ENCODE measurements at places on chromosomes 7 and 10.

GRCh38 chr10:97037365-97038361 is 148.1 kb downstream of the SLIT1 start:
- peak; percentile 64 for DNase-seq

- no peak for DNase-seq
These were observed 165.7 kb upstream of the GNAI1 start for GRCh38 chr7:79968894-79969293.

- DNase-seq: no peak
These were observed 171.1 kb downstream of the ADRA2A start for GRCh38 chr10:111247781-111248389.

- no peak for DNase-seq
These were observed 16.0 kb downstream of the DENND2A start for GRCh38 chr7:140624392-140625191.

- DNase-seq: no peak
These were observed 27.3 kb upstream of the CYP3A5 start for GRCh38 chr7:99707096-99707495.

- no peak for DNase-seq
These were observed 320.3 kb downstream of the SFMBT2 start for GRCh38 chr10:7090529-7090928.

DNA sequence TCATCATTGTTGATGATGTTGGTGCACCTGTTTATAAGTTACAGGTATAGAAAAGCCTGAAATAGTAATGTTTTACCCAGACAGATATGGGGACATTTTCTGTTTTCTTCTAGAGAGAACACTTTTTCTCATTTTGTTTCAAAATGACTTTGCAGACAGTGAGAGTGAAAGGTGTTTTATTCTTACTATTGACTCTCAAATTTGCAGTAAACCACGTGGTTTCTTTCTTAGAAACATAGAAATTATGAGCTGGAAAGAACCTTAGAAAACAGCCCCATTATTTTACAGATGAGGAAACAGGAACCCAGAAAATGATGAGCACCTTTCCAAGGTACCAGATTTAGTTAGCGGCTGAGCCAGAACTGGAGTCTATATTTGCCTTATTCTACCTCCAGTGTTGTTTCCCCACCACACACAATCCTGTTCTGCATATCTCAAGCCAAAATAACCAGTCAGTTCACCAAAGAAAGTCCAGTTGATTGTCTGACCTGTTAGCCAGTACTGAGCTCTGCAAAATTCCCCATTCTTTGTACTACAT is 138.9 kb upstream of the AHR start:
- no peak for DNase-seq

DNA sequence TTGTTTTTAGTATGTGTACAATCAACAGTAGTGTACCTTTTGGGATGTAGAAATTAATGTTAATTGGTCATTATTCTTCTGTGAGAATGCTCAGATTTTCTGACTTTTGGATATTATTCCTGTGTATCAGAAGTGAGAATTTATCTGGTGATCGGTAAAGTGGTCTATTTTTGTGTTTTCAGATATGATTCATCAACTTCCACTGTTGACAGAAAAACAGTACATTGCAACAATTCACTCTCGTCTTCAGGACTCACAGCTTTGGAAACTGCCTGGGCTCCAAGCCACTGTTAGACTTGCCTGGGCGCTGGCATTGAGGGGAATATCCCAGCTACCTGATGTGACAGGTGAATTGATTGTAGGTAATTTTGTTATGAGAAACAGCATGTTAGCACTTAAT is 20.9 kb downstream of the NUP205 start:
- DNase-seq: no peak

DNA sequence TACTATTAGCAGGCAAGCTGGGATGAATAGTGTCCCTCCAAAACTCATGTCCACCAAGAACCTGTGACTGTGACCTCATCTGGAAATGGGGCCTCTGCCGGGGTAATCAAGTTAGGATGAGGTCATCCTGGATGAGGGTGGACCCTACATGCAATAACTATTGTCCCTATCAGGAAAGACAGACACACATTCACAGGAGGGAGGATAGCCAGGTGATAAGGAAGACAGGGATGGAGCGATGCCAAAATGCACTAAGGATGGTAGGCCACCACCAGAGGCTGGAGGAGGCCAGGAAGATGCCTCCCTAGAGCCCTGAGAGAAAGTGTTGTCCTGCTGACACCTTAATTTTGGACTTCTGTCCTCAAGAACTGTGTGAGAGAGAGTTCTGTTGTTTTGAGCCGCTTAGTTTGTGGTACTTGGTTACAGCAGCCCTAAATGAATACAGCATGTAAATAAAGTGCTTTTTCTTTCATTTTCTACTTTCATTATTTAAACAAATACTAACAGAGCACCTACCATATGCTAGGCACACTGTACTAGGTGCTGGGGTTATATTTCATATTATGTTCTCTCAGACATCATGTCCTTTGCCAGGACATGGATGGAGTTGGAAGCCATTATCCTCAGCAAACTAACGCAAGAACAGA is 111.9 kb downstream of the USP6NL start:
- no peak for DNase-seq

- DNase-seq: peak; percentile 30
These were observed 26.6 kb downstream of the TBXAS1 start for GRCh38 chr7:139855498-139856270.

DNA sequence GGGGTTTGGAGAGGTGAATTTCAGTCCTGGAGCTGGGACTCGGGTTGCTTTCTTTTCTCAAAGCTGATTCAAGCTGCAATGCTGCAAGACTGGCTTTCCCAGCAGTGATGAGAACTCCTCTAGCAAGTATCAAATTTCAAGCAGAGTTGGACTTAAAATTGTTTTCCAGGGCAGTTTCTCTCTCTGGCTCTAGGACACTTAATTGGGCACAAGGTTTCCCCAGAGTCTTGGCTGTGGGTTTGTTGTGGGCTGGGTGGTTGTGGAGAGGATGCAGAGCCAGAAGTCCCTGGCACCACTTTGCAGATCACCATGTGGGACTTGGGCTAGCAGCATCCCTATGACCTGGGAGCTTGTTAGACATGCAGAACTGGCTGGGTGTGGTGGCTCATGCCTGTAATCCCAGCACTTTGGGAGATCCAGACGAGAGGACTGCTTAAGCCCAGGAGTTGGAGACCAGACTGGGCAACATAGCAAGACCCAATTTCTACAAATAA is 16.8 kb downstream of the AKR1B15 start:
- no peak for DNase-seq

- DNase-seq: no peak
These were observed 138.4 kb upstream of the IGFBP3 start for GRCh38 chr7:46059308-46060020.

GRCh38 chr10:113820507-113820906 is 33.4 kb downstream of the DCLRE1A start:
- DNase-seq: no peak
